CD4-positive, alpha-beta T cell (primary cell): ENCODE measurements at places on chromosomes 7 and 10.
A peak's percentile ranks its signal among the peaks of the same experiment; 100 is the strongest.

DNA sequence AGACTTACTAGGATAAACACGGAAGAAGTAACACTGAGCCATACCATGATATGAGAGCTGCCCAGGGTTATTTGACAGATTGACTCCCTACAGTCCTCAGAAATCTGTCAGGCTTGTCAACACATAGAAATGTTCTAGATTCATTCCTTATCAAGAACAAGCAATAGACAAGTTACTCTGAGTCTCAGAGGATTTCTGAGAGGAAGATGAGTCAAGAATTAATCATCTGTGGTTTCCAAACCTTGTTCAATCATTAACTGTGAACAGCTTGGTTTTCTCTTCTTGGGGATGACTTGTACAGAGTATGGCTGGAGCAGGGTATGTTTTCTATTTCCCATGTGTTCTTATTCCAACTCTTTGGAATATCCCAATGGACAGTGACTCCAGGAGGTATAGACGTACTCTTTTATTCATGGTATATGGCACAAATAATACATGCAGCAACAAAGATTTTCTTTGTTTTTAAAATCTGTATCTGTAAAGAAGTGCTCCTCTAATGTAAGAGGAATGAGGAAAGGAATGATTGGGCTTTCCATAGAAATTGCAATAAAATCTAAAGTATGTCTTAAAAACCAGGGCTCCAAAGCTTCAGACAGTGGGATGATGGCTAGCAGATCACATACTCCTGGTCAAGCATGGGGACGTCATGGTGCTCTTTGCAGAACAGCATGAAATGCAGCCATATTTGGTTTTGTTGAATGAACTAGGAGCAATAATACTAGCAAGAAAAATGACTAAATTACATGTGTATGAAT lies 11.9 kb upstream of the SFR1 start:
- no peak for DNase-seq

GRCh38 chr7:140719721-140720120 lies 23.2 kb downstream of the NDUFB2 start:
- DNase-seq = peak; percentile 16

- no peak for DNase-seq
These were observed 96.7 kb upstream of the IKZF1 start for GRCh38 chr7:50207686-50208255.

DNA sequence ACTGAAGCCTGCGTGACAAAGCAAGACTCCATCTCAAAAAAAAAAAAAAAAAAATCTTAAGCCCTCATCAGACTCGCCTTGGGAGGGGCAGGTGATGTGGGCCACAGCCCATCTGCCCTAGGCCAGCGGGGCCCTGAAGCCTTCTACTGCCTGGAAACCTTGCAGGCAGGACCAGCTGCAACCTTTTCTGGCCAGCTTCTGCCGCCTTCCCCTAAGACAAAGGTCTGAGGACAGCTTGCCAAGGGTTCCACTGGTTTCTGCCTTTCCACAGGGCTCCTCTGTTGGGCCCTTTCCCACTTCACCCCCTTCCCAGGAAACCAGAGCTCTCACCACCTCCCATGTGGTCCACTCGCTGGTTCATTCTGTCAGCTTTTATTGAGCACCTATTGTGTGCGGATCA lies 35.2 kb downstream of the UBTD1 start:
- DNase-seq = no peak

- DNase-seq = no peak
These were observed 94.9 kb upstream of the TBX20 start for GRCh38 chr7:35348611-35349400.

GRCh38 chr7:52009181-52009580 lies 692.6 kb upstream of the COBL start:
- DNase-seq = no peak

- DNase-seq = no peak
These were observed 301.8 kb upstream of the ZWINT start for GRCh38 chr10:56662765-56663447.

- DNase-seq = no peak
These were observed 499.1 kb downstream of the KCNMA1 start for GRCh38 chr10:77138541-77138940.

DNA sequence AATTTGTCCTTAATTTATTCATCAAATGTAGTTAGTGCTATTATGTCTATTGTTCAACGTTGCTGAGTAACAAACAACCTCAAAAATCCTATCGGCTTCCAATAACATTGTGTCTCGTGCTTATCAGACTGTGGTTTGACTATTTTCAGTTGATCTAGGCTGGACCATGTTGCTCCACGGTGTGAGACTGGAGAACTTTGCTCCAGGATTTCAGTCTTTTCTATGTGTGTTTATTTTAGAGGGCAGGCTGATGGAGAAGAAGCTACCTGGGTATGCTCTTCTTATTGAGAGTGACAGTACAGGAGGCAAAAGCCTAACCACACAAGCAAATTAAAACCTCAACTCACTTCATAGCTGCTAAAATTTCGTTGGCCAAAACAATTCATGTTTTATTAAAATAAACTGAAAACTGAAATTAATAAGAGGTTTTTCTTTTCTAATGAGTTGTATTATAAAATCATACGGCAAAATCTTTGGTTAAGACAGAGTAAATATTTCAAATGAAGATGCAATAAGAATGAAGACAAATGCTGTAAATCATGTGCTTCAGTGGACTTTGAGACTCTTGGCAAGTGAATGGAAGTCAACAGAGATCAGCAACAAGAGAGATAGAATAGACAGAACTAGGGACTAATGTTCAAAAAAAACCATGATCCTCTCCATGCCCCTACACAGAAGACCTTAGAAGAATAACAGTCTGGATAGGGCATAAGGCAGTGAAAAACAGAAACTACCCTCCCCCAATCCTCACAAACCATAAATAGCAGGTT lies 418.0 kb upstream of the ETV1 start:
- DNase-seq = no peak

GRCh38 chr7:91634485-91635177 lies 245.9 kb downstream of the MTERF1 start:
- no peak for DNase-seq

GRCh38 chr10:86964061-86964846 lies 4.0 kb upstream of the ADIRF start:
- DNase-seq = no peak
